ENCODE measurements at places on chromosomes 1 and 21.

DNA sequence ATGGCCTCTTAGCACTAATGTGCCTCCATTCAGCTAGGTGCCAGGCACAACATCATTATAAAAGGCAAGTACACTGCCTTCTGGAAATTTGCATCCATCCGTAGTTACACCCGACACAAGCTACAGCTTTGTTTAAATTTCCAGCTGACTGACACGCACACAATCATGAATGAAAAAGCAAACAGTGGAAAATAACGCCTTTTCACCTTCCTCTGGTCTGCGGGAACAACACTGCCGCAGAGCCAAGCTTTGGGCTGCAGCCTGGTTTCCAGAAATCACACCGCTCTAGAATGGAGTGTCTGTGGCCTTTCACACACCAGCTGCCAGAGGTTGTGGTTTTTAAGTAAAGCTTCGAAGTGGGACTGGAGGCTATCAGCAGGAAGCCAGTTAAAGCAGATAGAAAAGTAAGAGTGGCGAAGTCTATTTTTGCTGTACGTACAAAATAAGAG, 142.8 kb upstream of the COA6 start:
- DNase-seq: no peak

- DNase-seq: no peak
Observed at GRCh38 chr1:169949139-169949538, 55.4 kb upstream of the SCYL3 start.

DNA sequence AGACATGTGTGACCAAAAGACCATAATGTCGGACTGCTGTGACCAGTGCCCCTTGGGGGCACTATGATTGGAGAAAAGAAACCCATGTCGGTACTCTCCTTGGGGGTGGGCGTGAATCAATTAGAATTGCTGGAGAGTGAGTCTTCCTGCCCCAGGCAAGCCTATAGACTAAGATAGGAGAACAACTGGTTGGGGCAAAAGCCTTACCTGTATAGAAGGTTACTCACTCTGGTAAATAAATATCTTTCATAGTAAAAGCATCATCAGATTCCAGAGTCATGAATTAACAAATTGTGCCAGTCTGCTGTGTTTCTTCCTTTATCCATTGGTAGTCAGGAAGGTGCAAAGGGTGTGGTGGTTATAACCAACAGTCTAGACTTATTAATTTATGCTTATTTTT, 2.9 kb upstream of the PTGFRN start:
- no peak for DNase-seq

DNA sequence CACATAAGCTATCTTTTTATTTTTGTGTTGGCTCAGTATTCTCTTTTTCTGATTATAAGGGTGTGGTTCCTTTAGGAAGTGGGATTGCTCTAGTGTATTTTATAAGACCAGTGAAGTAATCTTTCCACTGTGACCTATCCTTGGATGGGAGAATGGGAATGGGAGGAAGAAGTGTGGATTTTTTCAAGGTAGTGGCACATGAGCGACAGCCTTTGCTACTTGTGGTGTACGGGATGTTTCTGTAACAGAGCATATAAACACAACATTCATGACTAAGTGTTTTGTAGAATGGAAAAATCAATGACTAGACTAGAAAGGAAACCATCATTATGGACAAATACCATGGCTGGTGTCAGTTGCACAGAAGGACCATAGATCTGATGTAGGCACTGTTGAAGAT, 209.6 kb downstream of the GIPC2 start:
- no peak for DNase-seq

DNA sequence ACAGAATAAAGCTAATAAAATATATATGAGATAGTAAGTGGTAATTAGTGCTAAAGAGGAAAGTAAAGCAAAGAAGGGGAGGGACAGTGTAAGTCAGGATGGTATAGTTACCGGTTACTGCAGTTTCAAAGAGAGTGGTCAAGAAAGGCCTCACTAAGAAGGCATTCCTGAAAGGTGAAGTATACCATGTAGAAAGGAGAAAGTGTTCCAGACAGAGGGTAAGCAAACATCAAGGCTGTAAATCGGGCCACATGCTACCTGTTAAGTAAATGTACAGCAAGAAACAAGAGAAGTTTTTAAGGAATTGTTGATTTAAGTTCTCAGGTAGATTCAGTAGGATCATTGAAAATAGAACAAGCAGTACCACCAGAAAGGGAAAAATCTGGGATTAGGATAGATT, 9.7 kb downstream of the DESI2 start:
- no peak for DNase-seq

DNA sequence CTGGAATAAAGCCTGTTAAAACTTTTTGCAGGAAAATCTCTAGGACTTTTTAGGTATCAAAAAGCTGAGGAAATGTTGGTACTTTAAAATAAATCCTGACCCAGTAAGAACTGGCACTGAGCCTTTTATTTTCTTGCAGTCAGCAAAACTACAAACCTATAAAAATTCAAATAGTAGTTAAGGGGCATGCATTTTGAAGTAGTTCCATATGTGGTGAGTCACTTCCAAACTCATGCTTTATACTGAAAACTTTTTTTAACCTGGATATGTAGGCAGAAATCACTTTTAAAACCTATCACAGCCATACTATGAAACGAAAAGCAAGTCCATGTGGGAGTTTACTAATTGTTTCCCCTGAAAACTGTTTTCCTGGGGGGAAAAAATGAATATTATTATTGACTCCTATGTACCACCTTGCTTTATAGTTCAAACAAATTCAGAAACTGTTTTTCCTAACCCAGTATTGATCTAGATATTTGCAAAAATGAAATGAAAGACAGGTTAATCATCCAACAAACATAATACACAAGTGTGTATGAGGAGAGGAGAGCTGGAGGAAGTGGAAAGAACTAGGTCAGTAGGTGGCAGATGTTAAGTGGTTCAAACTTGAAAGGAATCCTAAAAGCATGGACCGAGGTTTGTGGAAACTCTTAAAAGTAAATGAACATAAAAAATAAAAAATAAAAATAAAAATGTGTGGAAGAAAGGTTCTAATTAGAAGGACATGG, 30.5 kb downstream of the NRIP1 start:
- DNase-seq: no peak

GRCh38 chr1:180612632-180613031, 19.2 kb upstream of the XPR1 start:
- DNase-seq: no peak

DNA sequence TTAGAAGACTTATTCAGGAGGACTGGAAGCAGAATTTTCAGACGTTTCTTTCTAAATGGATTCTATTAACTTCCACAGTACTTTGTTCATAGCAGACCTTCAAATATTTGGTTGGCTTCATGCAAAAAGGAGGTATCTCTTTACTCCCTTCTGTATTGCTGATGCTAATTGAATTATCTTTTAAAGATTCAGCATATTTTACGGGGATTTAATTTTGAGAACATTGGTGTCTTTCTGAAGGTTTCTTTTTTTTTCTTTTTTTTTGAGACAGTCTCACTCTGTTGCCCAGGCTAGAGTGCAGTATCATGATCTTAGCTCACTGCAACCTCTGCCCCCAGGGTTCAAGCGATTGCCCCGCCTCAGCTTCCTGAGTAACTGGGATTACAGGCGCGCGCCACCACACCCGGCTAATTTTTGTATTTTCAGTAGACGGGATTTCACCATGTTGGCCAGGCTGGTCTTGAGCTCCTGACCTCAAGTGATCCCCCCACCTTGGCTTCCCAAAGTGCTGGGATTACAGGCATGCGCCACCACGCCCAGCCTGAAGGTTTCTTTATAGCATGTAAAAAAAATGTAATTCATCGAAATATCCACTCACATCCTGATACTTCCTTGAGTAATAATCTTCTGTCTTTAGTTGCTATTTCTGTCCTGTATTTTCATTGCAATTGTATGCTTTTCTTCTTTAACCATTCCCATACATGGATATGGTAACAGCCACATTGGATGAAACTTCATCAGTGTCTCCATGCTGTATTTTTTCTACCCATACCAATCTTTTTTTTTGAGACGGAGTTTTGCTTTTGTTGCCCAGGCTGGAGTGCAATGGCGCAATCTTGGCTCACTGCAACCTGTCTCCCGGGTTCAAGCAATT, 14.5 kb downstream of the CNST start:
- no peak for DNase-seq

- DNase-seq: no peak
Observed at GRCh38 chr1:5747426-5748285, 244.6 kb downstream of the NPHP4 start.

DNA sequence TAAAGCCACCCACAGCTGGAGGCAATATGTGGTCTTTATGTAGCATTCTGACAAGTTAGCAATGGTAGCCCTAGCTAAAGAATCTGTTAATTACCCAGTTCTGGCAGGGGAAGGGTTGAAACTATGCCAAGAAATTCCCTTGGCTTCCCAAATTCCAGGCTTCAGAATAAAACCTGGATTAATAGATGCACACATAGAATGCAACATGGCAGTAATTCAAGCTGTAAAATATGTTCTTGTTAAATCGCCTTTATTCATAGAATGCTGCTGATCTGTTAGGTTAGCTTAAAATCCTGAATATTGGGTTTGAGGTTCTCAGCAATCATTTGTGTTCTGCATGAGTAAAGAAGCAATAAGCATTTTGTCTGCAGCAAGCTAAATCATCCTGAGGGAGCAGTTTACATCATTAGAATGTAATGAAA, 80.1 kb downstream of the ZNF326 start:
- DNase-seq: no peak

GRCh38 chr1:240413732-240414131, 198.2 kb downstream of the GREM2 start:
- DNase-seq: no peak

GRCh38 chr21:16262091-16262490, 532.3 kb downstream of the USP25 start:
- DNase-seq: no peak

DNA sequence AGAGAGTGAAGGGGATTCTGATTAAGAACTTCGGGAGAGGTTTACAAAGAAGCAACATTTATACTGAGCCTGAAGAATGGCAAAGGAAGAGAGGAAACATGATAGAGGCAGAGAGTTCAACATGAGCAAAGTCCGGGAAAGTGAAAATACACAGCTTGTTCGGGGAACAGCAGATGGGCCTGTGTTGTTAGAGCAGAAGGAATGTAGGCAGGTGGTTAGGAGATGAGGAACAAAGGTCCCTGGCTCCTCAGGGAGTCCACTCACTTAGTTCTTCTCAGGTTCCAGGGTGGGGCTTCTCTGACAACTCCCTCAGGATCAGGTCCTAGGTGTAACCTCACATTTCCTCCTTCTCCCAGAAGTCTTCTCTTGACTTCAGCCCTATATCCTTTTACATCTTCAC, 5.1 kb upstream of the ZNF326 start:
- no peak for DNase-seq

GRCh38 chr1:26706315-26706714, 10.5 kb downstream of the ARID1A start:
- no peak for DNase-seq

GRCh38 chr1:159922511-159923202, 2.6 kb downstream of the TAGLN2 start:
- DNase-seq: no peak

- DNase-seq: no peak
Observed at GRCh38 chr1:219317762-219318353, 144.2 kb downstream of the LYPLAL1 start.

- DNase-seq: no peak
Observed at GRCh38 chr1:119713749-119714456, 2.2 kb downstream of the PHGDH start.

- DNase-seq: no peak
Observed at GRCh38 chr1:234316937-234317336, 56.3 kb upstream of the COA6 start.

DNA sequence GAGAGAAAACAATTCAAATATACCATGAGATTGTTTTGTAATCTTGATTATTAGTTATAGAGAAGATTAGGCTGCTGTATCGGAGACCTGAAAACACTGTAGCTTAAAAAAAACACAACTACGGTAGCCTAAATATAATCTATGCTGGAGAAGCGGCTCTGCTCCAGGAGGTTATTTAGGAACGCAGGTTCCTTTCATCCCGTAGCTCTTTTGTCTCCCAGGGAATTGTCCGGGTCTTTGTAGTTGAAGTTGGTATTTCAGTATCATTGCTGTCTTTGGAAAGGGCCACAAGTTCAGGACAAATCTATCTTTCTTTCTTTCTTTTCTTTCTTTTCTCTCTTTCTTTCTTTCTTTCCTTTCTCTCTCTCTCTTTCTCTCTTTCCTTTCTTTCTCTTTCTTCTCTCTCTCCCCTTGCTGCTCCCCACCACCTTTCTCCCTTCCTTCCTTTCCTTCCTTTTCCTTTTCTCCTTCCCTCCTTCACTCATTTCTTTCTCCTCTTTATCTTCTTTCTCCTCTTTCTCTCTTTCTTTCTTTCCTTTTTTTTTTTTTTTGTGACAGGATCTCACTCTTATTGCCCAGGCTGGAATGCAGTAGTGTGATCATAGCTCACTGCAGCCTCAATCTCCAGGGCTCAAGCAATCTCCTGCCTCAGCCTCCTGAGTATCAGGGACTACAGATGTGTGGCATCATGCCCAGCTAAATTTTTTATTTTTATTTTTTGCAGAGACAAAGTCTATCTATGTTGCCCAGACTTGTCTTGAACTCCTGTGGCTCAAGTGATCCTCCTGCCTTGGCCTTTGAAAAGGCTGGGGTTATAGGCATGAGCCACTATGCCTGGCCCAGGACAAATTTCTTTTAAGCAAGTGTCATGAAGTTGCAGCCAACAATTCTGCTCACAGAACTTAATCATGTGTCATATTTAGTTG, 10.9 kb upstream of the NFIA start:
- DNase-seq: no peak

DNA sequence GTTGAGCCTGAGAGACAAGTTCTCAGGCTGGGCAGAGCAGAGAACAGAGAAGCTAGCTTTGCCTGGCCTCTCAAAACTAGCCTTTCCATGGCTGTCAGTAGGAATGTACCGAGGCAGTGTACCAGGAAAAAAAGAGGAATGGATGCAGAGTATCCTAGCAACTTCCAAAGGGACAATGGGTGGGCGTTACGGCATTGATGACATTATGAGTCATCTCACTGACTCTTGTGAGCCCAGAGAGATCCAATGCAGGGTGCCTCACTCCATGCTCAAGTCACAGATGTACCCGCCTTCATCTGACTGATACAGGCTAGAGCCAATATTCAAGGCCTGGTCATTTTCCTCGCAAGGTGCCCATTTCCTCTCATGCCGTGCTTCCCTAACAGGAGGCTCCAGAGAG, 51.4 kb upstream of the C8B start:
- DNase-seq: no peak

DNA sequence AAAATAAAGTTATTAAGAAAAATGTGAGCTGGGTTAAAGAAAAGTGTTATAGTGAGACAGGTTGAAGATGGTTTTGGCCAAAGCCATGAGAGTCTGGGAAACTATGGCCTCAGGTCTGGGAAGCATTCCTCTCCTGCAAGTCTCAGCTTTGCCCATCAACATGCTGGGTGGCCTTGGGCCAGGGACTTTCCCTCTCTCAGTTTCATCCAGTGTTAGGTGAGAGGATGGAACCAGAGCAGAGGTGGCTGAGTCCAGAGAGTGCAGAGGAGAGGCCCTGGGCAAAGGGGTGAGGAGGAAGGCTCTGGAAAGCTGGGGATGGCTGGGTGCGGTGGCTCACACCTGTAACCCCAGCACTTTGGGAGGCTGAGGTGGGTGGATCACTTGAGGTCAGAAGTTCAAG, 10.5 kb downstream of the PADI2 start:
- no peak for DNase-seq

- DNase-seq: no peak
Observed at GRCh38 chr21:36732217-36732616, 33.3 kb downstream of the SIM2 start.

GRCh38 chr1:192378276-192378675, 61.5 kb downstream of the RGS21 start:
- no peak for DNase-seq
